ENCODE measurements at places on chromosomes 1 and 21. TPM values are rescaled to one million over a fixed set of nuclear protein-coding genes. Genes with fewer than 3 reads are reported as not detected.

DNA sequence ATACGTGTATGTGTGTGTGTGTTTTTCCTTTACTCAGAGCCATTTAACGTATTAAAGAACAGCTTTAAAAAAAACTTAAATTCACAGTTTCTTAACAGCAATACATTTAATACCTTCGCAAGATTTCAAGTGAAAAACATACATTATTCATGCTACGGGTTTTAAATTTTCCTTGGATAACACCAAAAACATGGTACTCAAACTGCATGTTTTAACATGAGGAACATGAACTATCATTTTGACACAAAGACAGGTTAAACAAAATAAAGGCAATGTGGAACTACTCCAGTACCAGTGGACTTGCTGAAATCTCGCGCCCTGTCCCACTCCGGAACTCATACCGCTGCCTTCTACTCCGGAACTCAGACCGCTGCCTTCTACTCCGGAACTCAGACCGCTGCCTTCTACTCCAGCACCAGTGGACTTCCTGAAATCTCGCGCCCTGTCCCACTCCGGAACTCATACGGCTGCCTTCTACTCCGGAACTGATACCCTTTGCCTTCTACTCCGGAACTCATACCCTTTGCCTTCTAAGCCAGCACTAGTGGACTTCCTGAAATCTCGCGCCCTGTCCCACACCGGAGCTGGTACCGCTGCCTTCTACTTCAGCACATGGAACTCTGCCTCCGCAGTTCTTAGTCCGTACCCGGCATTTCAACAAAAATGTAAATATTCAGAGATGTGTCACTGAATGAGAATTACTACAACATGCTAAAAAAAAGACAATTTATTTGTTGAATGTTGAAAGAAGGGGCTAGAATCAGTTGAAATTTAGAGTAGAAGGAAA, 148.6 kb downstream of the NCAM2 start:
- H3K27me3 ChIP-seq, result no peaks in the 10 kb centered on the region
- H3K4me3 ChIP-seq, result no peak overlapping the region
- H3K27ac ChIP-seq, result no peak overlapping the region
- no peak for DNase-seq
- no peaks in the 10 kb centered on the region for H3K4me1 ChIP-seq

DNA sequence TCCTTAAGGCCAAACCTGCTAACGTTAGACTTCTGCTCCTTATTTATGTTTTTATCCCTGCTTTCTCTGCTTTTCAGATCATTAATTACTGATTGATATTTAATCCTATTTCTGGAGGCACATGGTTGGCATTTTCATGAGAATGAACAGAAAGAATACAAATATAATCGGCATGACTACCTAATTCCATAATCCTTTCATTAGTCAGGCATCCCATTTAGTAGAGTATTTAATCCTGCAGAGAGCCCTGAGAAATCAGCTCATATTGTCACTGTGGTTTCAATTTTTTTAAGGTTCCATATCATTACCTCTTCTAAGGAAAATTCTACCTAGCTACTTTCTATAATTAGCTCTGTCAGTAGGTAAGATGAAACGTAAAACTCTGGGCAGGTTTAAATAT, 238.8 kb downstream of the NCAM2 start:
- no peaks in the 10 kb centered on the region for H3K27me3 ChIP-seq
- H3K4me1 ChIP-seq, result no peaks in the 10 kb centered on the region
- no peak for DNase-seq

GRCh38 chr1:46687093-46687659, 15.5 kb downstream of the TEX38 start:
- H3K4me3 ChIP-seq, result no peak overlapping the region
- peaks cover 11% of the 10 kb centered on the region for H3K4me1 ChIP-seq
- H3K36me3 ChIP-seq, result peaks cover 50% of the 10 kb centered on the region
- DNase-seq, result peak; percentile 88
- H3K27ac ChIP-seq, result no peak overlapping the region

DNA sequence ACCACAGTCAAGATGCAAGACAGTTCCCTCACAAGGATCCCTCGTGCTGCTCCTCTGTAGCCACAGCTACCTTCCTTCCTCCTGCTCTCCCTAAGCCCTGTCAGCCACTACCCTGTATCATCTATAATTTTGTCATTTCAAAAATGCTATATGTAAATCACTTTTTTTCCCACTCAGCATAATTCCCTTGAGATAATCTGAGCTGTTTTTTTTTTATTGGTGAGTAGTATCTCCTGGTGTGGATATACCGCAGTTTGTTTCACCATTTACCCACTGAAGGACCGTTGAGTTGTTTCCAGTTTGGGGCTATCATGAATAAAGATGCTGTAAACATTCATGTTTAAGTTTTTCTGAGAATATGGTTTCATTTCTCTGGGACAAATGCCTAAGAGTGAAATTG, 88.2 kb downstream of the HUNK start:
- DNase-seq, result no peak
- no peaks in the 10 kb centered on the region for H3K4me1 ChIP-seq
- H3K4me3 ChIP-seq, result no peak overlapping the region
- no peaks in the 10 kb centered on the region for H3K27me3 ChIP-seq

- DNase-seq, result no peak
- H3K4me3 ChIP-seq, result no peak overlapping the region
- no peaks in the 10 kb centered on the region for H3K27me3 ChIP-seq
- H3K36me3 ChIP-seq, result no peaks in the 10 kb centered on the region
Measured at GRCh38 chr1:19720973-19721372, 56.3 kb downstream of the HTR6 start.

- no peak overlapping the region for H3K27ac ChIP-seq
- peaks cover 7% of the 10 kb centered on the region for H3K4me1 ChIP-seq
- no peaks in the 10 kb centered on the region for H3K27me3 ChIP-seq
- DNase-seq, result no peak
- H3K36me3 ChIP-seq, result peaks cover 19% of the 10 kb centered on the region
Measured at GRCh38 chr1:23867542-23867894, 572 bp downstream of the FUCA1 start.

DNA sequence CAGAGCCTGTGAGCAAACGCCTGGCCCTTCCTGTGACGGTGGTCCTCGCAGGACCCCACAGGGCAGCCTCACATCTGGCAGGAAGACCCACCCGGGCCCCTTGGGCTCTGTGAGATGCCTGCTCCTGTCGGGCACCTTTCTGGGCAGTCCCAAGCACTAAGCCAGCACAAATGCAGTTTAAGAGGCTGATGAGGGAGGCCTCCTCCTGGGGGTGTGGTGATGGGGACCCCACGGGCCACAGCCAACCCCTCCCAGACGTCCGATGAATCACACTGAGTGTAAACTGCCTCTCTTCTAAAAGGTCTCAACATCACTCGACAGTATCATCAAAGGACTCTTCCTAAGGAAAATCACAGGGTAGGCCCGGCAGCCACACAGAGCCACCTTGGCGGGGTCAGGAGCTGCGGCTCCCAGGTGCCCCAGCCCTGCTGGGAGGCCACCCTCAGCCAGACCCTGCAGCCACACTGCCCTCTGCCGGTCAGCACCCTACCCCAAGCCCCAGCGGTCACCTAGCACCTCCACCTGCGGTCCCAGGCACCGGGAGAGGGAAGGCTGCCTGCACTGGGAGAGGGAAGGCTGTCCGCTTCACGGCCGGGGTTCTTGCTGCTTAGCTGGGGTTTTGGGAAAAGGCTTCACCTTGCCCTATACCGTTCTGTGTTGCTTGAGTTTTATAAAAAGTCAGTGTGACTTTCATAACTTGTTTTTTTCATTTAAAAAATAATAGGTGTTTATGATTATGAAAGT, 3.9 kb upstream of the PRKCZ start:
- peaks cover 15% of the 10 kb centered on the region for H3K4me1 ChIP-seq

GRCh38 chr1:203196371-203196770, 9.9 kb upstream of the CHI3L1 start:
- no peaks in the 10 kb centered on the region for H3K36me3 ChIP-seq
- DNase-seq, result peak; percentile 33
- no peak overlapping the region for H3K4me3 ChIP-seq

- H3K27me3 ChIP-seq, result no peaks in the 10 kb centered on the region
- peaks cover 7% of the 10 kb centered on the region for H3K36me3 ChIP-seq
- no peaks in the 10 kb centered on the region for H3K4me1 ChIP-seq
- H3K27ac ChIP-seq, result peak overlapping the region; percentile 71
- DNase-seq, result no peak
- H3K4me3 ChIP-seq, result peak overlapping the region; percentile 32
Measured at GRCh38 chr1:111197598-111198284, 2.7 kb downstream of the DENND2D start.

DNA sequence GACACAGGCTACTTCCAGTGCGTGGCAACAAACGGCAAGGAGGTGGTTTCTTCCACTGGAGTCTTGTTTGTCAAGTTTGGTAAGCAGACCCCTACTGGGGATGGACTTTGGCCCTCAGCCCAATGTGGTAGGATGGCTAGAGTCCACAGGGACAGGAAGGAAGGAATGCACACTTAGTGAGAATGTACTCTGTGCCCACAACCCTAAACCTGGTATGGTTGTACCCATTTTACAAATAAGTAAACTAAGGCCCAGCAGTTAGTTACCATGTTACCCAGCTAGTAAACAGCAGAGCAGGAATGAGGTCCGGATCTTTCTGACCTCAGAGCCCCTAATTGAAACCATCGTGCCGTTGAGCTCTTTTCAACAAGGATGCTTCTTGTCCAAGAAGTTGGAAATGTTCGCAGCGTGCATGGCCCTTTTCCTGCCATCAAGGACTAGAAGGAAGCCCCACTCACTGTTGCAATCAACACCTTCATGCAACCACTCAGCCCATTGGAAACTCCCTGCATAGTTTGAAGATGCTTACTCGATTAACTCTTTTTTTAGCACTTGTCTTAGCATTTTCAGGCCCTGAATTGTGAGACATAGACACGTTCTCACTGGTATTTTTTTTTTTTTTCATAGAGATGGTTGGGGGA, 153.4 kb upstream of the UBE2U start:
- no peaks in the 10 kb centered on the region for H3K27me3 ChIP-seq
- H3K4me3 ChIP-seq, result no peak overlapping the region
- H3K27ac ChIP-seq, result no peak overlapping the region
- DNase-seq, result no peak
- no peaks in the 10 kb centered on the region for H3K4me1 ChIP-seq

- H3K36me3 ChIP-seq, result no peaks in the 10 kb centered on the region
- no peak for DNase-seq
- no peak overlapping the region for H3K4me3 ChIP-seq
- H3K4me1 ChIP-seq, result no peaks in the 10 kb centered on the region
Measured at GRCh38 chr1:222181191-222181590, 366.7 kb downstream of the HHIPL2 start.

DNA sequence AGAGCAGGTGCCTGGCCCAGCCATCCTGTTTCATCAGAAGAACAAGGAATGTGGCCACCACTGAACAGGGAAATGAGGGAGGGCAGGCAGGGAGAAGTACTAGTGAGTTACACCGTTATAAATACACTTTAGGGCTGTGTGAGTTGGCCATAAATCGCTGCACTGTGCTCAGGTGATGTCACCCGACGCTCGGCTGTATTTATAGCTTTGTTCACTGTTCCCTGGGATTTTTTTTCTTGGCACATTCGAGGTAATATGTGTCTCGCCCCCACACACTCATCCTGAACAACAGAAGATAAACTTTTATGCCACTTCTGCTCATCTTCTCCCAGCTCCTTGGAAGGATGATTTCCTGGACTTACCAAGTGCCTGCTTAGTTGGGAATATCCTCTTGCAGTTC, 9.0 kb upstream of the KIRREL1 start:
- no peak for DNase-seq
- H3K4me3 ChIP-seq, result no peak overlapping the region
- no peaks in the 10 kb centered on the region for H3K4me1 ChIP-seq
- H3K27me3 ChIP-seq, result no peaks in the 10 kb centered on the region
- H3K36me3 ChIP-seq, result no peaks in the 10 kb centered on the region

DNA sequence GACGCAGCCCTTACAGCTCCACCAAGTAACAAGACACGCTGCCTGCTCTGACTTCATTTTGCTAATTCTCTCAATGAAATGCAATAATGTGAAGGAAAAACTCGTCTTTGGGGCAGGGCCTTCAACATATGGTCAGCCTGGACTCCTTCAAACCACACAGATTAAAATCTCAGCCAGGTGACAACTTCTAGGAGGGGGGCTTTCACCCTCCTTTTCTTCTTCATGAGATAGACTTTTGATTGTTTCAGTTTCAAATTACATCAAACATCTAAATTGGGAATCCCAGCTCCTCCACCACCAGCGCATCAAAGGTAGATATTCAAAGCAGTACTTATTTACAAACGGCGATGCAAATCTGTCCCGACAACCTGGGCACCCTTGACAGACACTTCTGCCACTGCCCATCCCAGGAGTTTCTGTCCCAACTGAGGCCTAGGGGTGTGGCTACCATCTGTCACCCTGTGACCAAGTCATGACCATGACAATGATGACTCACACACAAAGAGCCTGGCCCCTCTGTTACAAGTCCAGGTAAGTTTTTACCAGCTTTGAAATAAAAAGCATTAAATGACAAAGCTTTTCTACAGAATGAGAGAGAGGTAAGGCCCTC, 29.7 kb downstream of the SSBP3 start:
- no peak overlapping the region for H3K4me3 ChIP-seq
- H3K36me3 ChIP-seq, result no peaks in the 10 kb centered on the region
- H3K27ac ChIP-seq, result no peak overlapping the region

The SAMSN1 gene
- total RNA-seq, result 2.3 TPM

The PDIK1L gene
- 4.5 TPM for total RNA-seq

The SF3B4 gene
- 10.9 TPM for total RNA-seq

The CLCA1 gene
- not detected for total RNA-seq

The GBP6 gene
- total RNA-seq, result not detected

The ITPKB gene
- 3.2 TPM for total RNA-seq

The CRNN gene
- total RNA-seq, result not detected
